ENCODE measurements at places on chromosomes 2 and 18.

- no peak for DNase-seq
These were observed 41.3 kb downstream of the PSMG2 start for GRCh38 chr18:12744103-12744502.

- DNase-seq, result no peak
These were observed 1036.5 kb upstream of the FANCL start for GRCh38 chr2:59277671-59278070.

GRCh38 chr2:119225926-119226325 is 2.3 kb downstream of the STEAP3 start:
- DNase-seq, result no peak

DNA sequence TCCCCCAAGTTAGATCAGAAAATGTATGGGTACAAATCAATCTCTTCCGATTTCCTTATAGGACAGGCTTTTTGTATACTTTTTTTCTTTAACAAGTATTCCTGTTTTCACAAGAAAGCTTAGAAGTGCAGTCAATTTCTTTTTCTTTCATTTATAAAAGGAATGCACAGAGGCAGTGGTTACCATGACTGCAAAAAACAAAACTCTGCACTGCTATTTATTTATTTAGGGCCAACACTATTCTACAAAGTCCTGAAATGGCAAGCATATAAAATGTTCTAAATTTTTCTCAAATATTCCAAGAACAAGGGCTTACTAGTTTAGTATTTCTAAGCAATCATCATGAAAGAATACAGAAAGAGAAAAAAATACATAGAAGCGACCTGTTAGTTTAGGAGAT is 22.2 kb downstream of the ATAD2B start:
- DNase-seq, result no peak

- no peak for DNase-seq
These were observed 9.3 kb downstream of the MAP4K4 start for GRCh38 chr2:101706819-101707177.

DNA sequence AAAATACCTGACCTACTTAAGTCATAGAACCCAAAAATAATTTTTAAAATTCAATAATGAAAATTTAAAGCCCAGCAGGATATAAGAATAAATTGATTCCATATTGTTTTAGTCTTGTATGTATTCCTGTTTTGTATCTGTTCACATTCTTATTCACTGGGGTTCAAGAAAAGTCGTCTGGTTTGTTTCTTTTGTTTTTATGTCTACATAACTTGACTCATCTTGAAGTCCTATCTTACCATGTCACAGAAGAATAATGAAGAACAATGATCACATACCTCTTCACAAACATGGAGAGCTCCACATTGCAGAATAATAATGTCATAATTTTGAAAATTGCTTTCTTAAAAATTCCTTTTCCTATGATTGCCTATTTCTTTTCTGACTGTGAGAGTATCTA is 43.4 kb upstream of the LRP1B start:
- no peak for DNase-seq

GRCh38 chr2:113703386-113704299 is 52.8 kb downstream of the SLC35F5 start:
- no peak for DNase-seq

GRCh38 chr2:176130957-176131847 is 1.7 kb downstream of the HOXD8 start:
- DNase-seq, result no peak

GRCh38 chr2:183037553-183038340 is 510 bp downstream of the NCKAP1 start:
- DNase-seq, result peak; percentile 15

- peak; percentile 37 for DNase-seq
These were observed 142.8 kb downstream of the NDUFA10 start for GRCh38 chr2:239882331-239882732.

DNA sequence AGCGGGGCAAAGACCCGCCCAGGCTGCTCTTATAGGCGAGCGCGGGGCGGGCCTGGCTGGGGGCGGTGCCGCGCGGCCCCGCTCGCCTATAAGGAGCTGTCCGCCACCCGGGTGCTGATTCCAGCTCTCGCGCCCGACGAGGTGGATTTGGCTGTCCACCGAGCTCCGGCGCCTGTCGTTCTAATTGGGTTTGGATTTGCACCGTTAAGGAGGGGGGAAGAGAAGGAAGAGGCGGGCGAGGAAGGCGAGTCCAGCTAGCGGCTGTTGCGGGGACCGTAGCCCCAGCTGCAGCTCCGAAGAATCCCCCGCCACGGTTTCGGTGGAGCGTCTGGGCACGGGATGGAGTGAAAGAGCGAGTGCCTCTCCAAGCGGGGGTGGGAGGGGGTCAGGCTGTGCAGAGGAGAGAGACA is at the start of gene CNTNAP5:
CNTNAP5 (plus strand) TSS at position 117 of the 410 bp plus-strand sequence. CDS start 364 bp downstream, outside the sequence.
- no peak for DNase-seq

GRCh38 chr18:4986677-4987076 is 210.4 kb downstream of the AKAIN1 start:
- DNase-seq, result no peak

DNA sequence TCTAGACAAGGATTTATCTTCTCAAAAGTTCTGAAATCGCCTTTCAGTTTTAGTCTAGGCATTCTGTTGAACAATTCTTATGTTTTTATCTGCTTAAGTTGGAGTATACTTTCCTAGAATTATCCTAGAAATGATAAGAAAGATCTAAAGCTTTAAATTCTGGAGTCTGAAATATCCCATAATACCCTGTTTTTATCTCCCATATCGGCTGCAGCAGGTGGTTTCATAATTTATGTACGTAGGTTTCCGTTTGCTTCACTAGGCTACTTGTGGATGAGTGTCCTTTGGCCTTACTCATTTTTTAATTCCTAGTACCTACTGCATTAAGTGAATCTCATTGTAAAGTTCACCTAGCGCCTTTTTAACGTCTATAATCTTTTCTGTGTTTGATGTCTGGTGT is 58.5 kb upstream of the MGAT5 start:
- DNase-seq, result no peak

- no peak for DNase-seq
These were observed 19.7 kb downstream of the MIB1 start for GRCh38 chr18:21760321-21760720.

GRCh38 chr18:25230658-25231326 is 121.2 kb downstream of the ZNF521 start:
- no peak for DNase-seq

- no peak for DNase-seq
These were observed 7.2 kb downstream of the SIX3 start for GRCh38 chr2:44948565-44949328.

- DNase-seq, result no peak
These were observed 24.4 kb downstream of the ABHD3 start for GRCh38 chr18:21680161-21680560.

All from stimulated activated CD4-positive, alpha-beta T cell treated with anti-CD3 and anti-CD28 coated beads, Interleukin-15, amount 100 ng/mL, for 1 hour (primary cell).